Activated CD4-positive, alpha-beta memory T cell treated with anti-CD3 and anti-CD28 coated beads for 36 hours (primary cell): ENCODE measurements at places on chromosomes 5 and 9. TPM values are rescaled to one million over a fixed set of nuclear protein-coding genes. Genes with fewer than 3 reads are reported as not detected.

- no peaks in the 10 kb centered on the region for H3K27me3 ChIP-seq
- no peak overlapping the region for H3K4me3 ChIP-seq
- H3K4me1 ChIP-seq = no peaks in the 10 kb centered on the region
- DNase-seq = no peak
These were observed 266.1 kb upstream of the MAP3K1 start for GRCh38 chr5:56549096-56549886.

C1QTNF3 gene
- total RNA-seq = 2.5 TPM

- no peak overlapping the region for H3K4me3 ChIP-seq
- peaks cover 9% of the 10 kb centered on the region for H3K4me1 ChIP-seq
- no peak for DNase-seq
- H3K27me3 ChIP-seq = no peaks in the 10 kb centered on the region
These were observed 8.5 kb downstream of the EXOSC3 start for GRCh38 chr9:37776328-37776727.

C5orf58 gene
- not detected for total RNA-seq

PAEP gene
- total RNA-seq = not detected
